ENCODE measurements at places on chromosomes 3 and 15.

DNA sequence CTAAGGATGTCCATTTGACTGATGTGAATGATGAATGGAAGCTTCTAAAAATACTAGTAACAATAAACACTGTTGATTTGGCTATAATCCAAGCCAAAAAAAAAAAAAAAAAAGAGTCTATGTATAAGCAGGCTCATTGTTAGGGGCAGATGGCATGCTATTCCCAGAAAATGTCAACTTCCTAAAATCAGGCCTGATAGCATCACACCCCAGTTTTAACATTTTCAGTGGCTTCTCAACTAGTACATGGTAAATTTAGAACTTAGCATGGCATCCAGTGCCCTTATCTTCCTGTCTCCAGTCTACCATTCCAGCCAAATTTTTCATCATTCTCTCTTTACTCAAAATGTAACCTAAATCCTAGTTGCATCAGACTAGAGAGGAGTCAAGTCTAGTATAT, 288.2 kb upstream of the ZNF385D start:
- DNase-seq: no peak

GRCh38 chr15:44261007-44261706, 27.4 kb upstream of the GOLM2 start:
- no peak for DNase-seq

- no peak for DNase-seq
Measured at GRCh38 chr3:61704807-61705206, 143.4 kb downstream of the PTPRG start.

GRCh38 chr15:38324939-38325647, 72.5 kb downstream of the SPRED1 start:
- no peak for DNase-seq

GRCh38 chr15:74995779-74996765, 709 bp downstream of the SCAMP5 start:
- no peak for DNase-seq

- peak; percentile 6 for DNase-seq
Measured at GRCh38 chr3:85007195-85008094, 48.7 kb downstream of the CADM2 start.

DNA sequence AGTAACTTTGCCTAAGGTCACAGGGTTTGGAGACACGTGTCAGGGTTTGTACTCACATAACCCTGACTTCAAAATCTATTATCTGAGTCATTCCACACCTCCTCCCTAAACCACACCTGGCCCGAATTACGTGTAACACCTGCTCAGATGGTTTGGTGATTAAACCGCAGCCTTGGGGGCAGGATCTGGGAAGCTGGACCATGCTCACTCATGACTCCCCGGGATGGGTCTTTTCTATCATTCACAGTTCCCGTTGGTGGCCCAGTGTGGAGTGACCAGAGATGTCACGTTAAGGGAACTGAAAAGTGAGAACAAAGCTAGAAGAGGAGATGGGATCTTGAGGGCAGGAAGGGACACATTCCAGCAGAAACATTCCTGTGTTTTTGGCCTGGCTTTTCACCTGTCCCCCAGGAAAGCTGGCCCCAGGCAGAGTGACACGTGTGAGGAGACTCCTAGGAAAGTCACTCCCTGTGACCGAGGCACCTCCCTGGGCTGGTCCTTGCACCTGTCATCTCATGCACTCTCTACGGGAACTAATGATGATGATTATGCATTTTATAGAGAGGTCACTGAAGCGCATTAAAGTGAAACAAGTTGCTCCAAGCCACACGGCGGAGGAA, 75.4 kb upstream of the POMGNT2 start:
- no peak for DNase-seq

DNA sequence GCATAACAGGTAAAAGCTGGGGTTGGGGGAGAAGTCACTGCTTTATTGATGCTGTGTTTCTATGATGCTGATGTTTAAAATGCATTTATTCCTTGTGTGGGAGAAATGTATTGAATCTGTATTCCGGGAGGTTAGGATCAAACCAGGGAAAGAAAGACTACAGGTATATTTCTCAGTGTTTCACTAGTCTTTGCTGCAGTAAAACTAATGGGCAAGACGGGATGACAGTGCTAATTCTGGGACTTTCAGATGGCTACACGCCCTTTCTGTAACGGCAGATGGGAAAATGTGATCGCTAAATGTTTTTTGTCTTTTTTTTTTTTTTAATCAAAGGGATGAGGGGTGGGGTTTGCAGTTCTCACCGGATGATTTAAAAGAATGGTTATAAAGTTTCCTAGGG, 393 bp downstream of the CNTN6 start:
- DNase-seq: no peak

- DNase-seq: no peak
Measured at GRCh38 chr3:29141918-29142275, 139.0 kb upstream of the RBMS3 start.

- DNase-seq: no peak
Measured at GRCh38 chr3:103953796-103954195, 1412.9 kb upstream of the ALCAM start.

GRCh38 chr15:91694131-91694830, 159.2 kb upstream of the SLCO3A1 start:
- DNase-seq: no peak

DNA sequence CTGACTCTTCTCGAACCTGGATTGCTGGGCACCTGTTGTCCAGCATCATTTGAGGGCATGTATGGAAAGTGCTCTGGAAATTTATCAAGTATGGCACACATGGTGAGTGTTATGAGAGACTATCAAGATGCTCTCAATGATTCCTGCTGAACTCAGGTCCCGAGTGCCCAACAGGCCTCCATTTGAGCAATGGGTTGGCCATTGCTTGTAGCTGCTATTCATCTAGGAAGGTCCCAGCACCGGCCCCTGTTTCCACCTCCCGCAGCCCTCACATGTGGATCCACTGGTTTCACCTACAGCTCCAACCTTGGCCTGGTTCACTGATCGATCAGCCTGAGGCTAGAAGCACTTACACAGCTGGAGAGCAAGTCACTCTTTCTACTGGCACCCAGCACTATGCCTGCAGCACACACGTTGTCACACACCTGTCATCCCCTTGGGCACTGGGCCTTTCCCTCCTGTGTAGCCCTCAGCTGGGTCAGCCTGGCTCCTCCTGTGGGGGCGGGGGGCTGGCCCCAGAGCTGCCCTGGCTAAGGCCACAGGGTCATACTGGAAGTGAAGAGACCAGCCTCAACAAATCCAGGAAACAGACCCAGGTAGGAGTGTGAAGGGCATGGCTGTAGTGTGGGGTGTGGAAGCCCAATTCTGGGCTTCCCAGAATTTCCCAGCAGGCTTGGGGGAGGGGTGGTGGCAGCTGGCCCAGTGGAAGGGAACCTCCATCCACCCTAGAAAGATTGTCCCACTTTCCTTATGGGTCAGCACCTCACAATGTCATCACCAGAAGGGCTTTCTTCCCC, 41.7 kb upstream of the SMAD3 start:
- DNase-seq: no peak

GRCh38 chr3:23949784-23950183, 4.7 kb downstream of the NR1D2 start:
- no peak for DNase-seq

GRCh38 chr3:11727207-11727606, 83.5 kb upstream of the VGLL4 start:
- peak; percentile 41 for DNase-seq

GRCh38 chr15:23565395-23566070, at the start of gene MKRN3:
MKRN3 (plus strand) TSS chr15:23565674; CDS start chr15:23565783, 109 bp downstream.
- peak; percentile 87 for DNase-seq

DNA sequence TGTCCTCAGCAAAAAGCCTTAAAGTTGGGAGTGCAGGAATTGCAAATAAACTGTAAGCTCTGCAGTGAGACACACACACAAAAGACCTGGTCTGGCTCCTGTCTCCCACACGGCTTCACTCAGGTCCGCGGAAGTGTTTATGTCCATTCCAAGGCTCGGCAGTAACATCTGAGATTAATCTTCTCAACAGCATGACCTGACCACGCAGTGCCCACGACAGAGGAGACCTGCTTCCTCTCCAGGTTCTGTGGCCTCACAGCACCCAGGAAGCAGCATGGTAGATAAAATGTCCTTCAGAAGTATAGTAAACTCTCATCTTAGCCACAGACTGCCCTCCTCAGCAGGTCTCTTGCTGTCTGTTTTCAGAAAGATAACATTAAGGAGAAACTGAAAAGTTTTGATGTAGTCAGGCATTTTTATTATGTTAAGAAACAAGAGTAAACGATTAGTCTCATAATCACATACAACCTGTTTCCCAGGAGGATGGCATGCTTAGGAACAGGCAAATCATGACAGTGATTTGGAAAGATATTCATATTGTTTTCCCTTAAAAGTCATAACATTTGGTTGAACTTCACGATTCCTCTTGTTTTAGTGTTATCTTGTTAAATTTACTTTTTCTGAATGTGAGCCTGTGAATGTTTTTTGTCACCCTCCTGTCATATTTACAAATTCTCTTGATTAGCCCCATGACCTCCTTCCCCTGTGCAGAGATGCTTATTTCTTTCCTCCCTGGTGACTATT, 34.6 kb downstream of the CD200R1L start:
- DNase-seq: no peak

DNA sequence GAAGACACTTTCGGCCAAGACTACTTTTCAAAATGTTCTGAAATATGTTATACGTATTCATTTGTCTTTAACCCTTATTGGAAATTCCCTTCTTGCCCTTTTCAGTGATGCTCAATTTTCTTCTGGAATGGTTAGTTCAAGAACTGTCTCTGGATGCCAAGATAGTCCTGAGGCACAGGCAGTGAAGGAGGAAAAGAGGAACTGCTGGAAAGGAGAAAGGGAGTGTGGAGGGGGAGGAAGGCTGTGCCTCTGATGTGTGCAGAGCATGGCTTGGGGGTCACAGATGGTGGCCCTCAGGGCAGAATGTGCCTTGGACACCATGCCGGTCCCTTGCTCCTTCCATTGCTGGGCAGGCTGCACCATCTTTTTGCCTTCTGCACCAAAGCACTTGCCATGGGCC, 73.7 kb downstream of the CEP63 start:
- no peak for DNase-seq

GRCh38 chr3:154112146-154112852, 8.9 kb upstream of the ARHGEF26 start:
- no peak for DNase-seq

DNA sequence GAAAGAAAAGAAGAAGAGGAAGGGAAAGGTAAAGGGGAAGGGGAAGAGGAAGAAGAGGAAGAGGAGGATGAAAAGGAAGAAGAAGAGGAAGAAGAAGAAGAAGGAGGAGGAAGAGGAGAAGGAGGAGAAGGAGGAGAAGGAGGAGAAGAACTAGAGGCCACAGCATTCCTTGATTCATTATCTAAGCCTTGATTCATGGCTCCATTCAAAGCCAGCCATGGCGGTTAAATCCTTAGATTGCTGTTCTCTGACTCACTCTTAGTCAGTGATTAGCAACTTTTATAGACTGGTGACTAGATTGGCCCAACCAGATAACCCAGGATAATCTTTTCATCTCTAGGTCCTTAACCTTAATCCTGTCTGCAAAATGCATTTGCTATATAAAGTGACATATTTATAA, 47.6 kb downstream of the OSTN start:
- DNase-seq: peak; percentile 87

DNA sequence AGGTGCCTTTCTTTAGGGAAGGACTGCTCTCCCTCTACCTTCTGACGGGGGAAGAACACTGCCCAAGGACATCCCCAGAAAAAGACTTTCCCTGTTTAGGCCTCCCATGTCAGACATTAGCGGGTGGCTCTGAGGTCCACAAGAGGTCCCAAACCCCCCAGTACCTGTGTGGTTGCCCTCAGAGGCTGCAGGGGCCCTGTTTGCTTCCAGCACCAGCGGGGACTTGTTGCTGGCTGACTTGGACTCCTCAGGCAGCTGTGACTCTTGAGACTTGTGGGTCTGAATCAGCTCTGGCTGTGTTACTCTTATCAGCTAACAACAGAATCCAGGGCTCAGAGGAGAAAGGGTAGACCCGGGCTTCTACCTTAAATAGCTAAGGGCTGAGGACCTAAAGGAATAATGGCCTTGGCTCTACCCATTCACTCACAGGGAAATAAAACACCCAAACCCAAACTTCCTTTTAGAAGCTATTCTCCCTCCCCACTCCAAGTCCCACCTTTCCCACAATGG, 39.2 kb downstream of the SEMA3G start:
- DNase-seq: no peak

DNA sequence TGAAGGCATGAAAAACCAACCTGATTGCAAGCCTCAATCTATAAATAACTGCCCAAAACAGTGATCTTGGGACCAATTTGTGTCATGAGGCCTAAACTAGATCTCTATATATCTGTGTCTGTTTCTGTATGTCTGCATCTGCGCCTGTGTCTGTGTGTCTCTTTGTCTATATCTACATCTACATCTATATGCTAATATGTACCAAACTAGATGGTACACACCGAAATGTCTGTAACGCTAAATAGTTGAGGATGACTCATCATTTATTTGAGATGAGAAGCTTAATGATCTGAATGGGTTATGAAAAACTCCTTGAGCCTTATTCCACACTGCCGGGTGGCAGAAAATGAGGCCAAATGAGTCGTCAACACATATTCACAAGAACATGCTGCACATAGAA, 982.3 kb downstream of the ROBO2 start:
- DNase-seq: peak; percentile 4

DNA sequence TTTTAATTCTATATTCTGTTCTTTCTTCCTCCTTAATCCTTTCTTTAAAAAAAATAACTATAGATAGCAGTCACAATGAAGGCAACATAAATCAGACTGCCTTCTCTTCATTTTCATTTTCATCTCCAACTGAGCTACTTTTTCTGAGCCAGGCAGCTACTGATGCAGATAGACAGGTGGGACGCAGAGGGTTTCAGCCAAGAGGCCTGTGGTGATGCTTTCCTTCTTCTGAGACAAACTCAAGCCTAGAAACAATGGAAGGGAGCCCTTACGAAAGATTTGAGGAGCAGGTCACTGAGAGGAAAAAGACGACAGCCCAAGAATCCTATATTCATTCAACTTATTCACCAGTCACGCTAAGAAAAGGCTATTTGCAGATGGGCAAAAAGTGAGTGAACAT, 220.0 kb upstream of the MLF1 start:
- DNase-seq: no peak

DNA sequence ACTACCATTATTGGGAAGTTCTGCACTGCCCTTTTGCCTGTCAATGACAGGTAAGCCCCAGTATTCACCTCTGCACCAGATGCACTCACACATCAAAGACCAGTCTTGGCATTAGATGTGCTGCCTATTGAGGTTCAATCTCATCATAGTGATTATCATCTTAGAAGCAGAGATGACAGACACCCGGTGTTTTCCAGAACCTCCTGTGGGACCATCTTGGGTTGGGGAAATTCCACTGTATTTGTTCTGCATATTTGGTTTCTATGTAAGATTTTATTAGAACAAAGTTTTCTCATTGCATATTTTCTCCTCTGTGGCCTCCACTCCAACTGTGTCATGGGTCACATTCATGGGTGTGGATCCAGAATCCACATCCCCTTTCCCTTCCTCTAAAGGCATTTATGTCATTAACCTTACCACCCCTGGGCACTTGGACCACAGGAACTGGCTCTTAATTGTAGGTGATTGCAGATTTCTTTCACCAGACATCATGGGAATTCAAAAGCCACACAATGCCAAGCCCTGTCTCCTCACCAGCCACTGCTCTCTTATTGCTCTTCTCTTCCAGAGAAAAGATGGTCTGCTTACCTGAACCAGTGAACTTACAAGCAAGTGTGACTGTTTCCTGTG, 31.2 kb downstream of the PLA1A start:
- no peak for DNase-seq

GRCh38 chr15:40098489-40099261, 10.0 kb downstream of the BMF start:
- peak; percentile 97 for DNase-seq

Measured in iris pigment epithelial cell (primary cell).